ENCODE measurements at places on chromosomes 3 and 15.
A peak's percentile ranks its signal among the peaks of the same experiment; 100 is the strongest.

GRCh38 chr3:127451321-127451720 lies 139.2 kb downstream of the TPRA1 start:
- DNase-seq, result no peak

DNA sequence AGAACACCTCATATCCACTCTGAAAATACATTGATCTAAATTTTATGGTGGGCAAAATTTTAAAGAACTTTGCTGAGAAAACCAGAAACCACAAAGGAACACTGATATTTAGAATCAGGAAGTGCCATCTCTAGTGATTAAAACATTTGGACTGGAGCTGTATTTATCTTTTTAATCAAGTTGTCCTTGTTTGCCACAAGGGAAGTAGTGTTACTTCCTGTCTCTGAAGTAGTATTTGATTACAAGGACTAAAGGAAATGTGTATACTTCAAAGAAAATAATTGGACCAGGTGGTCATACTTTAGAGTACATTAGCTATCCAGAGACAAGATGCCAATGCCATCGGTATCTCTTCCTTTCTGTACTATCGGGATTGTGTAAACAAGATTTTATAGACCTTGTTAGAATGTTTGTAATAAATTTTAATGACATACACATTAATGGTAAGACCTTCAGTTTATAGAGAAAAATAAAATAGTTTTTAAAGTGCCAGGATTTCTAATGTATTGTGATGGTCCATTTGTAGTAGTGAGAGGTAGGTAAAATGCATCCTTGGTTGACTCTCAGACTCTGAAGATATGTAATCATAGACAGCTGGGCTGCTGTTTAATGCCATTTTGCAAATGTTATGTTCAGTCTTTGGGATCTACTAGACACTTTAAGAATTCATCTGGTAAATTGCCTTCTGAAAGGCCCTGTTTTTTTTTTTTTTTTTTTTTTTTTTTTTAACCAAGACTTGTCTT lies 131.9 kb downstream of the B3GALNT1 start:
- no peak for DNase-seq

DNA sequence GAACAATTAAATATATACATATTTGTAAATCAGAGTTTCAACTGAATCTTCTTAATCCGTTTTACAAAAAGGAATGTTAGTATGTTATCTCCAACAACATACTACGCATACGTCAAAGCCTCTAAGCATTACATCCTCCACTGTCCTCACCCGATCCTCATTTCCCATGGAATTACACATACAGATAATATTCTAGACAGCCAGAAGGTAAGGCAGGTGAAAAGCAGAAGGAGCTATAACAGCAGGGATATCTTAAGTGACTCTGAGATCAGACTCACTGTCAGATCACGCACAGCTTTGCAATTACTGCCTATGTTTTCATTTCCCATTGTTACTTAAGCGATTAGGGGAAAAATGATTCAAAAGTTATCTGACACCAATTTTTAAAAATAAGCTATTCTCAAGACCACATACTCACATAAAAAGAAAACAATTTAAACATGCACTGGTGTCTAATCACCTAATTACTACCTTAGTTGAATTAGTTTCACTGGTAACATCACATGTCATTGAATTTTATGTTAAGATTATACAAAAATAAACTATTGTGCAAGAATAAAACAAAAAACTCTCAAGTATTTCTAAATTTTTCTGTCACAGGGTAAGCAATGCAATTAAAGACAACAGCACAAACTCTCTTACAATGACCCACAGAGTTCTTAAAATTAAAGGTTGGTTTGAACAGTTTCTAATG lies 92.8 kb downstream of the TBL1XR1 start:
- no peak for DNase-seq

DNA sequence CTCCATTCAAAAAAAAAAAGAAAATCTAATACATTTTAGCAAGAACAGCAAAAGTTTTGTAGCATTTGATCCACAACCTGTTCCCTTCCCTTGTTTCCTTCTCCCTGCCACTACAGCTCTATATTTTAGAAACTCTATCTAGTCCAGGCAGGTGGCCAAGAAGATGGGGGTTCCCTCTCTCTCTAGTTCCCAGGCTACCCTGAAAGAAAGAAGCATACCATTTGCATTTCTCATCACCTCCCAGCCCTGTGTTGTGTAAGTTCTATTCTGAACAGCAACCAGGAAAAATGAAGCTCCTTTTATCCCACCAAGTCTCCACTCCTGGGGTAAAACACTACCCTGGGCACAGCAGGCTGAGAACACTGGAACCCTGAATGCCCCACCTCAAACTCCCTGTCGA lies 100.0 kb downstream of the PCCB start:
- no peak for DNase-seq

GRCh38 chr3:64226730-64227129 lies 1.5 kb upstream of the PRICKLE2 start:
- DNase-seq, result no peak

DNA sequence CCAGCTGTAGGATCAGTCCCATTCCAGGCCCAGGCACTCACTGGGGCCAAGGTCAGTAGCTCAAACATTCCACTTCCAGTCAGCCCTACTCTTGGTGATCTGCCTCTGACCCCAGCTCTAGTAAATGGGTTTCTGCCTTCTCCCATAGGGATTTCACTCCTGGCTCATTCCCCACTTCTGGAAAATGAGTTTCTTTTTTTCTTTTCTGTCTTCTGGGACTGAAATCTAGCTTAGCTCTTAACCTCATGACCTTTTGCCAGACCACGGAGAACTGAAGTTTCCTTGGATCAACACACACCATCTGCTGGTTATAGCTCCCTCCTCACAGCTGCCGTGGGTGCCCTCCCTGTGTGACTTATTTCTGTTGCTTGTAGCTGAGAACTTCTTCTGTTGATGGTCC lies 21.3 kb downstream of the MME start:
- no peak for DNase-seq

DNA sequence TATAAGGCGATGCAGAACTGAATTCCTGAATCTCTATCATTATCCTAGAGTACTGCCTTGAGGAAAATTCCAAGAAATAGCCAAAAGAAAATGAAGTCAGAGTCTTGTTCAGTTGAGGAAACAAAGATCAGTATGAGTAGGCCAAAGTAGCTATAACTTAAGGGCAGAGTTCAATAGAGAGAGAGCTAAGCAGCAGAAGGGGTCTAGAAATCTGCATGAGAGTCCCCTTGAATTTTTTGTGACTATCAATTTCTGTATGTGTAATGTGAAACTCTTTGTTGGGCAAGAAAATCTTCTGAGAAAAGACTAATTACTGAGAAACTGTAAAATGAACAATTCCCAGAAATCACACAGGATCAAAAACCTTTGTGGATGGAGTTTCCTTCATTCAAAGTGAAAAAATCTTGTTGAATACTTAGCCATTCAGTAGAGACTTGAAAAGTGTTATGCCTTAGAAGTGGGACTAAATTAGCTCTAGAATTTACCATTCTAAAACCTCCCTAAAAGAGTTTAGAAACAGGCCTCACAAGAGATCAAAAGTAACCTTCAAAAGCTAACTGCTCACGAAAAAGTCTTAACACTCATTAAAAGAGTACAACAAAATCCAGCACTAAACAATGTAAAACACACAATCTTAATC lies 43.1 kb upstream of the FNDC3B start:
- DNase-seq, result no peak

GRCh38 chr3:188215129-188215528 lies 61.2 kb downstream of the LPP start:
- DNase-seq, result no peak

DNA sequence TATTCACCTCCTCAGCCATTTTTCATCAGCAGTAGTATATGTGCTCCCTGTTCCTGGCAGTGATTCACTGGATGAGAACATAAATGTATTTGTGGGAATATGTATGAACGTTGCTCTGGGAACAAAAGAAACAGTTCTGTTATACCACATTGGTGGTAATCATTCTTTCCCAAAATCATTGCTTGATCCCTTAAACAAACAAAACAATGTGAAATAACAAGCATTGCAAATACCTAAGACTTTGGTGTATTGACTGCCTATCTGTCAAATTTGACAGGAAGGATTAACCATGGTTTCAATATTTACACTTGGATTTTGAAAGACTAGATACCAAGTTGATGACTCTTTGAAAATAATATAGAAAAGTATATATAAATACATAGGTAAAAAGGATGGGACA lies 284.1 kb downstream of the FHIT start:
- DNase-seq, result no peak

DNA sequence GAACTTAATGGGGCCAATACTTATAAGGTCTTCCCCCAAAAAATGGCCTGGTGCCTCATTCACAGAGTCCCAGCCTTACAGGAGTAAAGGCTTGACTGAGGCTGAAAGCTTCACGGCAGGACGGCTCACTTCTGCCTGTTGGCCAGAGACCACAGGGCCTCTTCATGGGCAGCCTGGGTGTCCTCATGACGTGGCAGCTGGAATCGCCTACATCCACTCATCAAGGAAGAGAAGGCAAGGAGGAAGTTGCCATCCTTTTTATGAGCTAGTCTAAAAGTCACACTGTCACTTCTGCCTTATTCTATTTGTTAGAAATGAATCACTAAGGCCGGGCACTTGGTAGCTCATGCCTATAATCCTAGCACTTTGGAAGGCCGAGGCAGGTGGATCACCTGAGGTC lies 89.3 kb upstream of the DGKG start:
- DNase-seq, result no peak

- no peak for DNase-seq
These were observed 418.9 kb upstream of the NAALADL2 start for GRCh38 chr3:174440253-174440701.

GRCh38 chr3:87674397-87675161 lies 384.2 kb downstream of the CGGBP1 start:
- no peak for DNase-seq

- DNase-seq, result no peak
These were observed 47.5 kb upstream of the STT3B start for GRCh38 chr3:31485196-31485595.

GRCh38 chr3:130093741-130094391 lies 12.2 kb downstream of the ALG1L2 start:
- DNase-seq, result no peak

DNA sequence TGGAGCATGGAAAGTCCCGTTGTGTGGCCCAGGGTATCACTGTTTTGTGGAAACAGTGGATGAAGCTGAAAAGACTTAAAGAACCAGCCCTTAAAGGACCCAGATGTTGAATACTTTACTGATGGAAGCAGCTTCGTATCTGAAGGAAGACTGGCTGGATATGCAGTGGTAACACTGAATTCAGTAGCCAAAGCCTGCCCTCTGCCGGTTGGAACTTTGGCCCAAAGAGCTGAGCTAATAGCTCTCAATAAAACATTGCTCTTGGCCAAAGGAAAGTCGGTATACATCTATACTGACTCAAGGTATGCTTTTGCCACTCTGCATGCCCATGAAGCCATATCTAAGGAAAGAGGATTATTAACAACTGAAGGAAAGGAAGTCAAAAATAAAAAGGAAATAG lies 885.4 kb downstream of the PDCD6IP start:
- peak; percentile 3 for DNase-seq

GRCh38 chr3:148829926-148830325 lies 2.3 kb downstream of the CPB1 start:
- DNase-seq, result no peak

All from T-helper 1 cell (primary cell).